ENCODE measurements at places on chromosomes 1 and 21. TPM values are rescaled to one million over a fixed set of nuclear protein-coding genes. Genes with fewer than 3 reads are reported as not detected.

DNA sequence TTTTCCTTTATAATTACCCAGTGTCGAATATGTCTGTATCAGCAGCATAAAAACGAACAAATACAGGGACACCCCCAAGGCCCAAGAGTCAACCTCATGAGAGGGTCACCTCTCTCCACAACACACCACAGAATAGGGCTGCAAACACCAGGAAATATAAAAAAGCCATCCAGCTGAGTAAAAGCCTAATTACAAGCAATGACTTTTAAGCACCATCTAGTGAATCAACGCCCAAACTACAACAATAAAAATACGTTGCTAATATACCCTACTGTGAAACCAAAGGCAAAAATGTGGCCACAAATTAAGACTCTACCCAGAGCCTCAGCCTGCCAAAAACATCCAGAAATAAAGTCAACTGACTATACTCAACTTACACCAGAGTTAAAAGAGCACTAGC, 817.9 kb upstream of the NEGR1 start:
- DNase-seq: no peak

- no peak for DNase-seq
Measured at GRCh38 chr21:36337099-36337509, 17.1 kb downstream of the MORC3 start.

NR5A2 gene
- total RNA-seq: 27.9 TPM

PM20D1 gene
- total RNA-seq: 0.13 TPM

ITLN2 gene
- not detected for total RNA-seq

Measured in left lobe of liver (tissue), 2 donors.